Cerebellum (tissue), 4 donors: ENCODE measurements at places on chromosomes 4 and X. TPM values are rescaled to one million over a fixed set of nuclear protein-coding genes. Genes with fewer than 3 reads are reported as not detected.

- DNase-seq = peak; percentile 27
Observed at GRCh38 chrX:56783450-56783831, 54.4 kb downstream of the NBDY start.

DNA sequence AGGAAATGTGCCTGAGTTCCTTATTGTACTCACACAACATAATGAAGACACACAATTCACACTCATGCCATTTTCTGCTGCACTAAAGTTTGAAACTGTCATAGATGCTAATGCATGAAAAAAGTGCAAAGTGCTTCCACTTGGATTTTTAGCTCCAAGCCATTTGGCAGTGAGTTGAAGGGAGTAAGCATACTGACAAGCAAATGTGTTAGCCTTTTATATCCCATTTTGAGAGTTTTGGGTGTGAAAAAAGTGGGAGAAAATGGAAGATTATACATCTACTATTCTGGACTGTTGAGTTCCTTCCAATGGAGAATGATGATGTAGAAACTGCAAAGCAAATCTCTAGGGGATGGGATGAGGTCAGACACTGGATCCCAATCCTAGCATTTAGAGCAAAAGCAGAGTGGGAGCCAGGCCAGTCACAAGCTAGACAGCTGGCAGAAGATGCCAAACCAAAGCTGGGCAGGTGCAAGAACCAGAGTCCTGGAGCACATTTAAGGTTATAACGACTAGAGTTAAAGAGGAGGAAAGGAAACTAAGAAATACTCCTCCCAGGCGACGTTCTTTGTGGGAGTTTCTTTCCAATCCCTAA lies 216.8 kb downstream of the FBXO8 start:
- DNase-seq = no peak

- DNase-seq = no peak
Observed at GRCh38 chr4:7389719-7390118, 45.0 kb downstream of the PSAPL1 start.

DNA sequence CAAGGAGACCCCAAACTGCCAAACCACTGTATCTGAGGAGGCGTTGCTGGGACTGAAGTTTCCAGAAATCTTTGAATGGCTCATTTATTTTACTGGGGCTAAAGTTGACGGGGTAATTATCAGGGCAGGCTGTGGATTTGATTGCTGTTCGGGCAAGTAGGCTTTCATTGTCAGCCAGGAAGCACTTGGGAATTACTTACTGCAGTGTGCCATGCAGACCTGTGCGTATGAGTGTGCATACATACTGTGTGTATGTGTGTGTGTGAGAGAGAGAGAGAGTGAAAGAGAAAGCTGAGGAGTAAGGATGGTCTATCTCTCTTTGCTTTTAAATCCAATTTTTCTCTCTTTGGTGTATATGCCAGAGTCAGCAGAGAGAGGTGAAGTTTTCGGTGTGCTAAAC lies 122.7 kb downstream of the NPNT start:
- no peak for DNase-seq

GRCh38 chr4:150782311-150782710 lies 200.4 kb downstream of the MAB21L2 start:
- DNase-seq = no peak

DNA sequence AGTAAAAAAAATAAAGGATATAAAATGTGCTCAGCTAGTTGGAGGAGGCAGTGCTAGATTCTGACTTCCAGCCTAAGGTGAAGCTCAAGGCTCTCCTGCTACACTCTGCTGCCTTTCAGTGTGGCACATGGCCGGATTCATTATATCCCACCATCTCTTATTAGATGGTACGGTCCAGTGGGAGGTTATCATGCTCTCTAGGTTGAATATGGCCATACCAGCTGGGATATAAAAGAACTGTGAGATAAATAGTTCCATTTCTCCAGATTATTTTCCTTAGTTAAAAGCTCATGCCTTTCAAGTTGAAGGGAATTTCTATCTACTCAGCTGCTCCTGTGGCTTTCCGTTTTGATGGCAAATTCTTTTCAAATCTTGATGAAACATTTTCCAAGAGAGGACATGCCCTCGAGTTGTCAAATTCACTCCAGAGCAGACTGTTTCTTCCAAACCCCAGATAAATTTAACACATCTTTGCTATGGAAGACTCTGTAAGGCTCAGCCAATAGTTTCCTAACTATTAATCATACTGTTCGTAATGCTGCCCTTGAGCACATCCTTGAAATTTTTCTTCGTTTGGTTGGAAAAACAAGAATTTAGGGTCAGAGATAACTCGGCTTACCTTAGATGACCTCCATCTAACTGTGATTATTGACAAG lies 2.2 kb upstream of the MGARP start:
- DNase-seq = no peak

GRCh38 chr4:108834835-108835384 lies 72.1 kb upstream of the ETNPPL start:
- DNase-seq = peak; percentile 8

DNA sequence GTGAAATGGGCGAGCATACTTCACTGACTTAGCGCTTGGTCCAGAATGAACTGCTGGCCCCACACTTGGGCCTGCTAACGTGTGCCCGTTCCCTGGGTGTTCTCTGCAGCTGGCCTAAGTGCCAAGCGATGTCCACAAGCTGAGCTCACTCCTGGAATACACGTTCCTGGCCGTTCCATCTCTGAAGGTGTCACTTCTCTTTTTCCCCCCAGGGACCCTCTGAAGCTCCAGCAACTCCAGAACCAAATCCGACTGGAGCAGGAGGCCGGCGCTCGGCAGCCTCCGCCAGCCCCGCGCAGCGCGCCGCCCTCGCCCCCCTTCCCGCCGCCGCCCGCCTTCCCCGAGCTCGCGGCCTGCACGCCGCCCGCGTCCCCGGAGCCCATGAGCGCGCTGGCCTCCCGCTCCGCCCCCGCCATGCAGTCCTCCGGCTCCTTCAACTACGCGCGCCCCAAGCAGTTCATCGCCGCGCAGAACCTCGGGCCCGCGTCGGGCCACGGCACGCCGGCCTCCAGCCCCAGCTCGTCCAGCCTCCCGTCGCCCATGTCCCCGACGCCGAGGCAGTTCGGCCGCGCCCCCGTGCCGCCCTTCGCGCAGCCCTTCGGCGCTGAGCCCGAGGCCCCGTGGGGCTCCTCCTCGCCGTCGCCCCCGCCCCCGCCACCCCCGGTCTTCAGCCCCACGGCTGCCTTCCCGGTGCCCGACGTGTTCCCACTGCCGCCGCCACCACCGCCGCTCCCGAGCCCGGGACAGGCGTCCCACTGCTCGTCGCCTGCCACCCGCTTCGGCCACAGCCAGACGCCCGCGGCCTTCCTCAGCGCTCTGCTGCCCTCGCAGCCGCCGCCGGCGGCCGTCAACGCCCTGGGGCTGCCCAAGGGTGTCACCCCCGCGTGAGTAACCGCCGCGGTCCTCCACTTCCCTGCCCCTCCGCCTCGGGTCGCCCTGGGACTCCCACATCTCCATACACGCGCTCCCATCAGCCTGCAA lies 132.3 kb downstream of the CBR4 start:
- DNase-seq = peak; percentile 36

The RNF128 gene
- total RNA-seq = 2.0 TPM

DNA sequence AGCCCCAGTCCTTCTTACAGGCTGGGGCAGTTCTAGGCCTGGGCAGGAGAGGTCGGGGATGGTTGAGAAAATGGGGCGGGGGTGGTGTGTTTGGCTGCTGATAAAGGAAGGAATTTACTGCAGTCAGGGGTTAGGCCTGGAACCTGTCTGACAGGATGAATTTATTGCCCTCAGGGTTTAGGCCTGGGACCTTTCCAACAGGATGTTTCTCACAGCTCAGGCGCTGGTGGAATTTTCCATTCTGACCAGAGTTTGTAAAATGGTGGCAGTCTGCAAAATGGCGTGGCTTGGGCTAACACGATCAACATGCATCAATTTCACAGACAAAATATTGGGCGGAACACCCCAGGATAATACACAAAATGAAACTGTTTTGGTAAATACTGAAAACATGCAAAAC lies 83.5 kb upstream of the SPIN4 start:
- DNase-seq = no peak

- DNase-seq = no peak
Observed at GRCh38 chrX:41781500-41781899, 57.5 kb downstream of the GPR82 start.

GRCh38 chr4:137531986-137532868 lies at the start of gene PCDH18:
PCDH18 (minus strand) TSS chr4:137532494; CDS start chr4:137532088, 406 bp downstream.
- DNase-seq = peak; percentile 6

DNA sequence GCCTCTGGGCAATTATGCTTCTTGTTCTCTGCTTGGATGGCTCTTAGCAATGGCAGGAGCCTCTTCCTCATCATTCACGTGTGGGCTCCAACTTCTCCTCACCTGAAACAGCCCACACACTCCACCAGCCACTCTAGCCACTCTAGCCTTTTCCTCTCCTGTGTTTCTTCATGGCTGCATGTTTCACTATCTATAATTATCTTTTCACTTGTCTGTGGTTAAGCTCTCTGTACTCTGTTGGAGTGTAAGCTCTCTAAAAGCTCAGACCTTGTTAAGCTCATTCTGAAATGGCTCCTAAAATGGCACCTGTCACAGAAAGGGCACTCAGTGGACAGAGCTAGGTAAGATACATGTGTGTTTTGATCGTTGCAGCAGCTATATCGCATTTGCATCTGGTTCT lies 80.0 kb downstream of the SH3KBP1 start:
- DNase-seq = no peak

The GNL3L gene
- 20.8 TPM for total RNA-seq

DNA sequence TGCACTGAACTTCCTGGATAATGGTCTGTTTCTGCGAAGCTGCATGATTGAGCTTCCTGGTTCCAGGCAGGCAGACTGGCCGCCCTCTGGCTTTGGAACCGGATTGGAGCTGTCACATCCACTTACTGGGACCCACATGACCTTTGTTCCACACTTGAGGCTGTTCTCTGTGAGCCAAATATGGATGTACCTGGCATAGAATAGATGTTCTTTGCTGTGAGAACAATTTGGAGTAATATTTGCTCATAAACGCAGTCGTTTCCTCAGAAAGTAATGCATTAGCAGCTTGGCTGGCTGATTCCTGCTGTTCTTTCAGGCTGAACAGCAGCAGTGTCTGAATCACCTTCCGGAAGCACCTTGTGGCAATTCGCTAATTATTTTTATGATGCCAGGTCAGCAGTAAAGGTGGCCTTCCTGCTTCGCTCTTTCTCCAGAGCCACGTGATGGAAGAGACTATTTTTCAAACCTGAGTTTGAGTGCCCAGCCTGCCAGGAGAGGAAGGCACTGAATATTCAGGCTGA lies 78.1 kb upstream of the BOD1L1 start:
- peak; percentile 38 for DNase-seq

- DNase-seq = no peak
Observed at GRCh38 chr4:94357624-94358023, 15.0 kb upstream of the HPGDS start.

- peak; percentile 6 for DNase-seq
Observed at GRCh38 chrX:39895218-39896110, 202.3 kb downstream of the BCOR start.

DNA sequence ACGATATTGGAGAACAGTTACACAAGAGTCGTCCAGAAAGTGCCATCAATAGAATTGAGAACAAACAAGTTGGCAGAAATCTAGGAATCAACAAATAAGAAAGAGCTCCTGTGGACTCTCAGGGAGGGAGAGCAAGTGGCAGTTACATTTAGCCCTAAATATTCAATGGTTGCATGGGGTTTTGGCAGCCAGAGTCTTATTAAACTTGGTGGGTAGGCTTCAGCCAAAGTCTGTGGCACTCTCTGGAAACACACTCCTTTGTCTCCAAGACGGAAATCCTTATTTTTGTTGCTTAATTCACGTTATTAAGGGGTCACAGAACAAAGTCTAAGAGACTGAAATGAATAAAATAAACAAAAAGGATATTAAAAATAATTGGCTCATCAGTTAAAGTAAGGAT lies 742.2 kb upstream of the ATOH1 start:
- peak; percentile 12 for DNase-seq

DNA sequence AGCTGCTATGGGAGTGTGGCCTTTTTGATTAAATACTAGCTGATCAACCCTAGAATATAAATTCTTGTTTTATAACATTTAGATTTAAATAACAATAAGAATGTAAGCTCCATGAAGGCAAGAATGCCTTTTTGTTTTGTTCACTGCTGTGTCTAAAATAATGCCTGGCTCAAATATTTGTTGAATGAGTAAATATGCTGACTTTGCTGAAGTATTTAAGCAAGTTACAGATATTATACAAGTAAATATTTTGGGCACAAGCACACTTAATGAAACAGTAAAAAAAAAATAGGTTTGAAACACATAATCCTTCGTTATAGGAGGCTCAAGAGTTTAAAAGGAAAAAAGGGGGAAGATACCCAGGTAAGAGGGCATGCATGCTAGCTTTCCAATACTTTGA lies 24.1 kb downstream of the FABP2 start:
- DNase-seq = no peak

- DNase-seq = no peak
Observed at GRCh38 chrX:30806187-30806728, 82.8 kb downstream of the TAB3 start.

The RPS6KA6 gene
- total RNA-seq = 14.3 TPM

The SMARCA1 gene
- 50.4 TPM for total RNA-seq

GRCh38 chrX:30649859-30650258 lies 3.4 kb upstream of the GK start:
- no peak for DNase-seq

GRCh38 chrX:108271397-108271787 lies 166.8 kb downstream of the COL4A6 start:
- DNase-seq = no peak

The CPZ gene
- total RNA-seq = 5.0 TPM

DNA sequence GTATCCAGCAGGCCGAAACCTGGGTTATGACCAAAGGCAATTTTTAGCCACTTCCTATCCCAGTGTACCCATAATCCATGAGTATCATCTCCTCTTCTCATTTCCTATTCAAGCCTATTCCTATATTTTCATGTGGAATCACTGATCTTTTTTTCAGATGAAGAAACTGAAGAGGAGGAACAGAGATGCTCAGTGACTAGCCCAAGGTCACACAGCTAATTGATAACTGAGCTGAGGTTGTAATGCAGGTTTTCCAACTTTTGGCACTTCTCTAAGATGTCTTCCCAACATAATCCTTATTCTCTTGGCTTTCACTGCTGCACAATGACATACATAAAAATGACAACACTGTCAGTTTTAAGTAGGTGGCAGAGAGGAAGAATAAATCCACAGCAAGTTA lies 15.3 kb downstream of the GRIA3 start:
- DNase-seq = no peak

The GASK1B gene
- 30.6 TPM for total RNA-seq

DNA sequence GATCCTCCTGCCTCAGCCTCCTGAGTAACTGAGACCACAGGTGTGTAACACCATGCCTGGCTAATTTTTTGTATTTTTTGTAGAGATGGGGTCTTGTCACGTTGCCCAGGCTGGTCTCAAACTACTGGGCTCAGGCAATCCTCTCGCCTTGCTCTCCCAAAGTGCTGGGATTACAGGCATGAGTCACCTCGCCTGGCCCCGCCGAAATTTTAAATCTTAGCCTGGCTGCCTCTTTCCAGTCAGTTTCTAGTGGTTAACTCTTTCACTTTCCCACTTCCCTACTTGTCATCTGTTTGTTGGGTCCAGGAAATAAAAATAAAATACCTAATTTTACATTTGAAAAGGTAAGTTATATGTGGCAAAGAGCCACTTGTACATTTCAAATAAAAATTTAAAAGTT lies 62.4 kb downstream of the TMEM165 start:
- no peak for DNase-seq
